ENCODE measurements at places on chromosomes 16 and 17.

- no peak for DNase-seq
Measured at GRCh38 chr17:7775051-7775450, 57.5 kb downstream of the DNAH2 start.

DNA sequence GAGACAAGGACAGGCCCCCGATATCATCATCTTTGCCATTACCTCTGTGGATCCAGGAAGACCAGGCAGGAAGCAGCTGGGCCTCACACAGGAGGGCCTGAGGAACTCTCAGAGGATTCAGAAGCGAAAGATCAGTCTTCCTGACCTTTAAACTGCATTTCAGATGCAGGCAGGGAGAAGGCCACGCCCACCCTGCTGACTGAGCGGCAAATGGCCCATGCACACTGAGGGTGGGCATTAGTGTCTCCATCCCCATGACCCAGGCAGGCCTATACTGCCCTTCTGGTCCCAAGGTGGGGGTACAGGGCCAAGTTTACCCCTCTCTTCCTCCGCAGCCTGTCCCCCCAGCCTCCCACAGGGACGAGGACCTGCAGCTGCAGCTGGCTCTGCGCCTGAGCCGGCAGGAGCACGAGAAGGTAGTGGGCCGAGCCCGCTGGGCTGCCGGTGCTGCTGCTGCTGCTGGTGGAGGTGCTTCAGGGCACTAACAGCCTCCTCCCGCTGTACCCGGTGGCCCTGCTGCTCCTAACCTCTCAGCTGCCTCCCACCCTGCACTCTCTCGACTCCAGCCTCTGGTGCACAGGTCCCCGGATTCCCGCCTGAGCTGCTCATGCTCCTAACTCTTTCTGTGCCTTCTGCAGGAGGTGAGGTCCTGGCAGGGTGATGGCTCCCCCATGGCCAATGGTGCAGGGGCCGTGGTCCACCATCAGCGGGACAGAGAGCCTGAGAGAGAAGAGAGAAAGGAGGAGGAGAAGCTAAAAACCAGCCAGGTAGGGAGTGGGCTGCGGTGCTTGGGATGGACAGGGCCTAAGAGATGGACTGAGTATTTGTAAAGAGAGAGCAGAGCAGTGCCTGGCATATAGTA lies 6.2 kb downstream of the EPN3 start:
- DNase-seq, result no peak

DNA sequence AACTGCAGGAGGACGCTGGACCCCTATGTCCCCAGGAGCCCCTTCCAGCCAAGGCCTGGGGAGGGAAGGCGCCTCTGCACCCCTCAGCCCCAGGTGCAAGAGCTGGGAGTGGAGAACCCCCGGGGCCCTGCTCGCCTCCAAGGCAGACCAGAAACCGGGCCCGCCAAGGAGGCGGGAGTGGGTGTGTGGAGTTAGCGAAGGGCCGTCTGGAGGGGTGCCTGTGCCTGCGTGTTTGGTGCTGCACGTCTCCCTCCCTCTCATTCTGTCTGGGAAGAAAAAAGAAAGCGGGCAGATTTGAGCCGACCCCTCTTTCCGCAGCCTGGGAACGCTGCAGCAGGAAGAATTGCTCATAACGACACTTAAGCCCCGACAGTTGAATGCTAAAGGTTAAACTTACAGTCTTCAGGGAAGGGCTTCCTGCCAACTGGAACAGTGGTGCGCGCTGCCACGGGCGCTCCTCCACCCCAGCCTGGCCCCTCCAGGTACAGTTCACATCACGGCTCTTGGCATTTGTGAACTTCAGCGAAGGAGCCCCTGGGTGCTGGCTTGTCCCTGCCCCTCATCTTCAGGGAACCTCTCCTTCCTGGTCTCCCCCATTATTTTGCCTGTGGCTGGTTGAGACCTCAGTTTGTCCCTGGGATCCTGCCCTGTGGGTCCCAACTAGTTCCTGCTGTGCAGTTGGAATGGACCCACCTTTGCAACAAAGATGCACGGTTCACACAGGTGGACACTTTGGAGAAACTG lies 19.2 kb upstream of the ZFHX3 start:
- DNase-seq, result no peak

DNA sequence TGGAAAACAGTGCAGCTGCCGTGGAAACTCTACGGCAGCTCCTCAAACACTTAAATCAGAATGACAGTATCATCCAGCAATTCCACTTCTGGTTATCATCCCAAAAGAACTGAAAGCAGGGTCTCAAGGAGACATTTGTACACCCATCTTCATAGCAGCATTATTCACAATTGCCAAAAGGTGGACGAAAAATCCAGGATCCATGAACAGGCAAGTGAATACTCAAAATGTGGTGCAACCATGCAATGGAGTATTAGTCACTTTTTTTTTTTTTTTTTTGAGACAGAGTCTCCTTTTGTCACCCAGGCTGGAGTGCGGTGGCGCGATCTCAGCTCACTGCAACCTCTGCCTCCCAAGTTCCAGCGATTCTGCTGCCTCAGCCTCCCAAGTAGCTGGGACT lies 10.6 kb upstream of the AATK start:
- DNase-seq, result no peak

DNA sequence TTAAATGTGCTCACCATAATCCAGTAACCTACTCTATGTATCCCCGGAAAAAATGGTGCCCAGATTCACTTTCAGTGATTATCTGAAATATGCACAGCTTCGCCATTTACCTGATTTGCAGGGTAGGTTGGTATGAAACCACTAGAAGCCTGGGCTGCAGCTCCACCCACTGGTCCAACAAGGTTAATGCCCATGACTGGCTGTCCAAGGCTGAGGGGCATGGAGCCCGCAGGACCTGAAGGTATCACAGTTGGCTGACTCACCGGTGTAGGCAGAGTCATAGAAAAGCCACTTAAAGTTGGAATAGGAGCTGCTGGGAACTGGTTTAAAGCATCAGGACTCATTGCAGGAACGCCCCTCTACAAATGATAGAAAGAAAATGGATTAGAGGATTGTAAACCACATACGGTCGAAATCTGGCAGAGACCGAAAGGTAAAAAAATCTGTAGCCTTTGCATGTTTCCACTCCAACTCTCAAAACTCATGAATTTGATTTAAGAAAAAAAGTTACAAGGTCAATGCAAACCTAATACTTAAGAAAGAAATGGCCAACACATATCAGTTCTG lies 38.6 kb downstream of the SYNRG start:
- DNase-seq, result peak; percentile 16

Measured in CD4-positive, alpha-beta T cell treated with Interleukin-1 beta for 1 hour (primary cell).